ENCODE measurements at places on chromosomes 3 and 15. TPM values are rescaled to one million over a fixed set of nuclear protein-coding genes. Genes with fewer than 3 reads are reported as not detected.

The EBLN2 gene
- 0.80 TPM for polyA plus RNA-seq

The PP2D1 gene
- polyA plus RNA-seq = 0.64 TPM

The ARID3B gene
- polyA plus RNA-seq = 14.4 TPM

The PRKCD gene
- 69.2 TPM for polyA plus RNA-seq

The MITF gene
- 0.54 TPM for polyA plus RNA-seq

The CPNE4 gene
- not detected for polyA plus RNA-seq

The TERC gene
- 0.78 TPM for polyA plus RNA-seq

The RHCG gene
- polyA plus RNA-seq = not detected

The MCF2L2 gene
- polyA plus RNA-seq = 0.15 TPM

The GOLGA8G gene
- polyA plus RNA-seq = not detected
